ENCODE measurements at places on chromosomes 7 and 10.

GRCh38 chr10:77355844-77356243 lies 281.8 kb downstream of the KCNMA1 start:
- DNase-seq: no peak

DNA sequence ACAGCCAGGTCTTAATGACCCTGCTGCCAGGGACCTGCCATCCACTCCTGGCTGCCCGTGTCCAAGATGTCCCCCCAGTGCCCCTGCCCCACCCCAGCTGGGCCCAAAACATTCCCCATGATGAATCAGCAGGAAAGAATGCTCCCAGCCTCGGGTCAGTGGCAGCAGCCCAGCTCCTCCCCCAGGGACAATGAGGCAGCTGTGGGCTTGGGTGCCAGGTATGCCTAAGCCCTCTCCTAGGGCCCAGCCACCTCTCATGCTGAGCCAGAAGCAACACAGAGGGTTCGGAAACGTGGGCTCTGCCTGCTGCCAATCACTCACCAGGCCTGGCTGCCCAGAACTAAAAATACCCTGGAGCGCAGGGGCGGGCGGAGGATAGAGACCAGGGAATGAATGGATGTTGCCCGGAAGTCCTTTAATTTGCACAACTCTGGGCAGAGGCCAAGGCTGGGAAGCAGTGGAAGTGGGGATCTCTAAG lies 1.5 kb upstream of the LOXL4 start:
- DNase-seq: no peak

DNA sequence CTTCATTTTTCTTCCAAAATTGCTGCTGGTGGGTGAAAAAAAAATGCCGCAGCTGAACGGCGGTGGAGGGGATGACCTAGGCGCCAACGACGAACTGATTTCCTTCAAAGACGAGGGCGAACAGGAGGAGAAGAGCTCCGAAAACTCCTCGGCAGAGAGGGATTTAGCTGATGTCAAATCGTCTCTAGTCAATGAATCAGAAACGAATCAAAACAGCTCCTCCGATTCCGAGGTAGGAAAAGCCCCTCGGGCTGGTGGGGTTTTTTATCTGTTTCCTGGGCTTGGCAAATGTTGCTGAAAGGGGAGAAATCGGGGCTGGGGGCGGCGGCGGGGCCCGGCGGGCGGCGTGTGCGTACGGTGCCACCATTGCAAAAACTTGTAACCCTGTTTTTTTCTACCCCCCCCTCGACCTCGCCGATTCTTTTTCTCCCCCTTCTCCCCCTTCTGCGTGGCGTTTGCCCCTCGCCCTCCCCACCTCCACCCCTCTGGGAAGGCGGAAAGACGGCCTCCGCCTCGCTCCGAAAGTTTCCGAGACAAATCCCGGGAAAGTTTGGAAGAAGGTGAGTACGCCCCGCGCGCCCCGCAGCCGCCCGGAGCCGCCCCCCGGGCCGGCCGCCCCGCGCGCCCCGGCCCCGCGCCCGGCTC lies 789 bp downstream of the TCF7L2 start:
- no peak for DNase-seq

GRCh38 chr7:105656922-105657521 lies 75.7 kb upstream of the EFCAB10 start:
- peak; percentile 53 for DNase-seq

DNA sequence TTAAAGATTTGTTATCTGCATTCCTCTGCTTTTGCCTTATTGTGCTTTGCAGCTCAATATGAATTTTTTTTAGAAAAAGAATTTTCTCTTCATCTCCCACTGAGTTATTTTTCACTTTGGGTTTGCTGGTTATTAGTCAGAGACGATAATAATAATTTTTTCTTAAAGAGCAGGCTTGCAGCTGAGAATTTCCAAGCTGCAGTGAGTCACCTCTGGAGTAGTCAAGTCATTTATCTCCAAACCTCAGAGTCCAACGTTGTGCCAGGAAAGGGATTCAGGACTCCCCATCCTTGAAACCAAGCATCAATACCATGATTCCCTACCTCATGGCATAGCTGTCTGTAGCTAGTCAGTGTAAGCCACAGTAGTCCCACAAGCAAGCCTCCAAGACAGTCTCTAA lies 15.2 kb upstream of the EGR2 start:
- DNase-seq: no peak

DNA sequence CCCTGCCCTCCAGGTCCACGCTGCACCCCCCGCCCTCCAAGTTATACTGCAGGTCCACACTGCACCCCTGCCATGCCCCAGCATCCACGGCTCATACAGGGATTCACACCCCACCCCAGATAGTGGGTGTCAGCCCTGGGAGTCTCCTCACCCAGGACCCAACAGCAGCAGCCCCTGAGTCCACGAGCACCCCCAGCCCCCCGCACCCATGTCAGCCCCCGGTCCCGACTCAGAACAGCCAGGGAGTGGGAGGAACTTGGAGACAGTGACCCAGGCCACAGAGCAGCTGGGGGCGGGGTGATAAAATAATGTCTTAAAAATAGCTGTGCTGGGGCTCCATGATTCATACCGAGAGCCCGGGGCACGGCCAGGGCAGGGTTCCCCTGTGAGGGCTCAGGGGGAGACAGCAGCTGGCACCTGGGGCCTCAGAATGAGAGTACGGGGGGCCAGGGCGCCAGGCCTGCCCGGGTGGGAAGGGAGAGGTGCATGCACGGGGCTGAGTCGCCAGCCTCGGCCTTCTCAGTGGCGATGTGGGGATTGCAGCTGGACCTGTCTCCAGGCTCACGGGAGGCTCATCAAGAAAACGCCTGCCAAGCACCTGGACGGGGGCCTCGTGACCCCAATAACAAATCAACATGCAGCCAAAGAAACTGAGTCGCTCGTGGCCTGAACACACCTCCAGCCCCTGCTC lies 29.8 kb downstream of the ADAP1 start:
- DNase-seq: no peak

DNA sequence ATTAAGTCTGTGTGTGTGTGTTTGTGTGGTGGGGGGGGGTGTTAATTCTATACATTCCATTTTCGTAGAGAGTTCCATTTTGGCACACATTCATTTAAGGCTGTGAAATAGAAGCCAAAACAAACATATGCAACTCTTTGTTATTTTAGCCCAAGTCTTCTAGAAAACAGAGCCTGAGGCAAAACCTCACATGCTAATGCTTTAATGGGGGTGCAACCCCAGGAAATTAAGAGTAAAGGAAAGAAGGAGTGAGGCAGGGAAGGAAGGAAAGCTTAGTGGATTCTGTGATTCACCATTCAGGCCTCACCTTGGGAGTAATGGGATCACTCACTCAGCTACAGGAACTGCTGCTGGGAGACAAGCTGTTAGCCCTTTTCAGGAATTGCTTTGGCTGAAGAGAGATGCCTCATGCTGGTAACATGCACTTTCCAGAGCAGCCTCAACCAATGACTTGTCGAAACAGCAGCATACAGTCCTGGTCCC lies 73.0 kb upstream of the CTTNBP2 start:
- no peak for DNase-seq

GRCh38 chr10:130763491-130763890 lies 548.0 kb downstream of the TCERG1L start:
- DNase-seq: no peak

- no peak for DNase-seq
Observed at GRCh38 chr10:73627300-73627699, 14.0 kb downstream of the MYOZ1 start.

- no peak for DNase-seq
Observed at GRCh38 chr7:100825215-100825671, 2.1 kb downstream of the EPHB4 start.

DNA sequence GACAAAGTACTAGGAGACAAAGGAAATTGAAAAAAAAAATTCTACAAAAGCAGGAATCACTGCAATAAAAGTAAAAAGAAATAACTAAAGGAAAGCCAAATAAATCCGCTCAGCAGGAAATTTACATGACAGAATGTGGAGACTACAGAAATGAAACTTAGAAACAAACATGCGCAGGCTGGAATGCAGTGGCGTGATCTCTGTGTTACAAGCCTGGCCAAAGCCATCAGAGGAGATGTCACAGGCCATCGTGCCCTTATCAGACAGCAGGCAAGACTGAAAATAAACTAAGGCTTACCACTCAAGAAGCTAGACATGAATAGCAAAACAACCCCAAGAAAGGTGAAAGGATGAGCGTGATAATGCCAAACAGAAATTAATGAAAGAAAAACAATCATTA lies 6.3 kb upstream of the CAMK2B start:
- DNase-seq: no peak

GRCh38 chr7:37363536-37364491 lies 84.8 kb downstream of the ELMO1 start:
- no peak for DNase-seq

- DNase-seq: no peak
Observed at GRCh38 chr10:86693721-86694369, 25.5 kb downstream of the LDB3 start.

DNA sequence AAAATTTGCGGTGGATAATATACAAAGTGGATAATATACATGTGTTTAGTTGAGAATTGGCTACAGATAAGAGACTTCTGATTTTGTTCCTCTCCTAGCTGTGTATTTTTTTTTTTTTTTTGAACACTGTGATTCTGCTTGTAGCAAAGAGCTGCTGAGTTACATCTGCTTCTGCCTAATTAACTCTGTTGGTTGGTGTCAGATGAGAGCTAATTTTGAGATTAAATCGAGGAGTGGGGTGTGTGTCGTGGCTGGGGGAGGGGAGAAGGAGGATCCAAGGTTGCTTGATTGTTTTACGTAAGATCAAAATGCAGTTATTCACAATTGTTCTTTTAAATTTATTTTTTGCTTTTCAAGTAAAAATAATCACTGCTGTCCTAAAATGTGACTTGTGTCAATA lies 11.3 kb downstream of the KAT6B start:
- no peak for DNase-seq

- DNase-seq: no peak
Observed at GRCh38 chr7:141263508-141263907, 189.6 kb downstream of the TMEM178B start.

DNA sequence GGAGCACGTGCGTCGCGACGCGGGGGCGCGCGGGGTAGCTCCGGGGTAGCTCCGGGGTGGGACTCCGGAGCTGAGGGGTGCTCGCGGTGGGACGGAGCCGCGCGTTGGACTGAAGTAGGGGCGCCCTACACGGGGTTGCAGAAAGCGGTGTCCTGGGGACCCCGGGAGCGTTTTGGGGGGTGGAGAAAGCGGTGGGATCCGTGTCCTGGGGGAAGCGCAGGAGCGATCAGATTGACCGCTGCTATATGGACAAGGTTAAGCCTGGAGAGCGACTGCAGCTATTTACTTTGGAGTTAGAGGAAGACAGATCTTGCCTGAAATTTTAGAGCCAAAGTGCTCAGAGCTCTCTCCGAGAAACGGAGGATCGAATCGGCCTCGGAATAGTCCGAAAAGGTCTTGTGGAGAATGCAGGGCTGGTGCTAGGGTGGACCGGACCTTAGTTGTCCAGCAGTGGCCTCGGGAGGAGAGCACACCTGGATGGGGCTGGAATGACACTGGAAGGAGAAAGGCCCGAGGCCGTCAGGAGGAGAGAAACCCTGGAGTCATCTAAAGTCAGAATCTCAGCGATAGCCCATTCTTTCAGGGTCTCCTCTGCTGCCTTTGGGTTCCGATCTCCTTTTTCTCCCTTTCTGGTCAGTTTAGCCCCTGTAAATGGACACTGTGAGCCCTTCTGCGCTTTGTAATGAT lies 564 bp downstream of the PDSS1 start:
- DNase-seq: no peak

- no peak for DNase-seq
Observed at GRCh38 chr7:155996718-155997280, 184.5 kb upstream of the SHH start.

Data from stimulated activated CD4-positive, alpha-beta T cell treated with anti-CD3 and anti-CD28 coated beads, Interleukin-1b, Interleukin-23, amount 100 ng/mL, for 1 hour (primary cell).